Stimulated activated CD4-positive, alpha-beta T cell treated with anti-CD3 and anti-CD28 coated beads, TNF-alpha, amount 100 ng/mL, for 24 hours (primary cell): ENCODE measurements at places on chromosomes 6 and 20.

DNA sequence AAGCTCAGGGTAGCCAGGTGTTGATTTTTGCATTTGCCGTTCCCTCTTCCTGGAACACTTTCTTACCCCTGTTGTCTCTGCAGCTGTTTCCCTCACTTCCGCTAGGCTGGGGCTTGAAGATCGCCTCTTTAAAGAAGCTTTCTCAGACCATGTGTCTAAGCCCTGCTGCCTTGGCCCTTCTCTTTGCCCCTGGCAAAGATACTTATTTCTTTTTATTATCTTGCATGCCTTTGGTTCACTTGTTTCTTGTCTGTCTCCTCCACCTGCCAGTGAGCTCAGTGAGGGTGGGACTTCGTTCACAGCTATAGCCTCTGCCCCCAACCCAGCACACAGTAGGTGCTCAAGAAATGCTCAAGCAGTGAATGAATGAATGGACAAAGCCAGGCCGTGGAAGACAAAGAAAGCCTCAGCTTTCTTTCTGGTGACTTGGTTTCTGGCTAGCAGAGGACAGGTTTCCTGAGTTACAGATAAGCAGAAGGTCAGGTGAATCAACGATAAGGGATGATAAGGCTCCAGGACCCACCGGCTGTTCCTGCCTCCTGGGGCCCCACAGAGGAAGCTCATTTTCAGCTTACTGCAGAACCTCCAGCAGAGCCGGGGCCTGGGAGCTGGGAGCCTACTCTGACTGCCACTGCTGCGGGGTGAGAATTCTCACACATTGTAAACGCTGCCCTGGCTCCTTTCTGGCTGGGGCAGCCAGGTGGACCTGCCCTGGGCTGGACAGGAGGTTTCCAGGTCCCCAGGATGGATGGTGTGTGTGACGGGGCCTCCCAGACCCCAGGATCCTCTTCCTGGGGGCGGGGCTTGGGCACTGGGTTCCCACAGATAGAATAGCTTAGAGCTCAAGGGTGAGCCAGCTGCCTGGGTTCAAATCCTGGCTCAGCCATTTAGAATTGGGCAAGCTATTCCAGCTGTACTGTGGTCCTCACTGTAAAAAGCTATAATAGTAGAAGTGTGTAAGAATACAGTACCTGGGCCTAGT is 29.8 kb downstream of the SNAI1 start:
- DNase-seq = no peak

DNA sequence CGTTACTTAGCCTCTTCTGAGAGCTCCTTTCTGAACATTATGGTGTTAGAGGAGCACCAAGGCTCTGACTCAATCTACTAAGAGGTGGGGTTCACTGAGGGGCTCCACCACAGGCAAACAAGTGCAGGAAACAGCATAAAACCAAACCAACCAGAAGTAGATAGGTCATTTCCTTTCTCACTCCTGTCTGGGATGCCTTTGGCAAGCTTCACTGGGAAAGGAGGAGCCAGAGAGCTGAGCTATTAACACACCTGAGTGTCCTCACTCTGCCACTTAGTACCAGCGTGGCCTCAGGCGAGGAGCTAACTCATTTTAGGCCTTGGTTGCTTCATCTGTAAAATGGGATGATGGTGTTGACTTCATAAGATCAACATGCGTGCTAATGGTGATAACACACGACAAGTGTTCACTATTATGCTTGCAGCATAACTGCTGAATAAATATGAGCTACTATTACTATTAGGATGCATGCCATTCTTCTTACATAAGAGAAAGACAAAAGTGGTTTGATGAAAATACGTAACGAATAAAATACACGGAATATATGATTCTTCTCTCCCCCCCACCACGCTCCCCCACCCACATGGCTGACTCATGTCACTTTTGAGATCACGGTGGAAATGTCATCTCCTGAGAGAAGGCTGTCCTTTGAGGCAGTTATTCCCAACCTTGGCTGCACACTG is 185.4 kb downstream of the BCAS1 start:
- peak; percentile 38 for DNase-seq

DNA sequence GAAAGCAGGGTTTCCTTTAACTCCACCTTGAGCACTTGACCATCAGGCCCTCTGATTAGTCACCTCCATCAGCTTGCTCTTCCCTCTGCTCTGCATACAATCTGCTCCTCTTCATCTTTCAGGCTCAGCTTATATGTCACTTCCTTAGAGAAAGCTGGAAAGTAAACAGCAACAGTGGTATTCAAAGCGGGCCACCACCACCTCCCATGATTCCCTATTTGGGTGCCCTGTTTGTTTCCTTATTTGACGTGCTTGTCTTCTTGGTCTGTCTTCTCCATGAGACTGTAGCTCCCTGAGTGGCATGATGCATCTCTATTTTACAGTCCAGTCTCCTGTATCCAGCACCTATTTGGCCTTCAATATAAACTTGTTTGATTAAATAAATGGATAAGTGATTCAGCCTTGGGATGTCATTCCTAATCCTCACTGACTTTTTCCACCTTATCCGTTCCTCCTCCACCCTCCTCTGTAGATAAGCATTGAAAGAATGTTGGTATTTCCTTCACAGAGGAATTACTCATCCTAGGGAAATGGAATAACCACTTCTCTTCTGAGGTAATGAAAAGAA is 102.8 kb upstream of the SGK1 start:
- DNase-seq = no peak

- DNase-seq = no peak
These were observed 50.9 kb downstream of the KCNS1 start for GRCh38 chr20:45049904-45050471.

DNA sequence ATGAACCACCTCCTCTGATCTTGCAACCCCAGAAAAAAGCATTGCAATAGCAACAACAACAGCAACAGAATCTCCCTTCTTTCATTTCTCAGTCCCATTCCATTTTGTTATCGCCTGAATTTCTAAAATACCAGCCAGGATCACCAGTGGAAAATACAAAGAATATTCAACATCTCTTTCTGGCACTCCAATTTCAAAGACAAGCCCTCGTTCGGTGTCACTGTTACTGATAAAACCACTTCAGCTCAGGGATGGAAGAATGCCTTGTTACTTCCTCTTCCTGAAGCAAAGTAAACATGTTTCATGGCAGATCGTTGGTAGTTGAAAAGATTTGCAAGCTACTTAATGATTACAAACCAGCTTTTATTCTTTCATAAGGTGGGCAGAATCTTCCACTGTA is 94.0 kb upstream of the SPTLC3 start:
- no peak for DNase-seq

GRCh38 chr6:69785697-69786096 is 11.1 kb downstream of the LMBRD1 start:
- no peak for DNase-seq

GRCh38 chr6:157020398-157020797 is 243.2 kb downstream of the ARID1B start:
- DNase-seq = no peak

DNA sequence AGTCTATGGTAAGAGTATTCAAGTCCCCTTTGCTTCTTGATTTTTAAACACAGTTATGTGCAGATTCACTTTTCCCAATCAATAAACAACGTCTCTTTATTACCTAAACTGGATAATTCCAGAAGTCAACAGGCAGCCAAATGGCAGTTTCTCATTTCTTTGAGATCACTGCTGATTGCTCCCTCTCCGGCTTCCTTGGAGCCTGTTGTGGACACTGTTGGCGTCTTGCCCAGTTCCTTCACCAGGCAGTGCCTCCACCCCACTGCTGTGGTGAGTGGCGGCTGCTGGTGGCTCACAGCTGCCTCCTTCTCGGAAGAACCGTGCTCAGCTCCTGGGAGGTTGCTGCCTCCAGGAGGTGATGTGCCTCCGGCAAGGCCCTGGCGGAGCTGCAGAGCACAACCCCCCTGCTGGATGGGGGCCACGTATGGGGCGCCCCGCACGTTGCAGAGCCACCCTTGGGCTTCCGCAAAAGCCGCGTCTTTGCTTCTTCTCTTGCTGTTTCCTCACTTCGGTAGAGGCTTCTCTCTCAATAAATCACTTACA is 105.1 kb upstream of the CNKSR3 start:
- DNase-seq = no peak

DNA sequence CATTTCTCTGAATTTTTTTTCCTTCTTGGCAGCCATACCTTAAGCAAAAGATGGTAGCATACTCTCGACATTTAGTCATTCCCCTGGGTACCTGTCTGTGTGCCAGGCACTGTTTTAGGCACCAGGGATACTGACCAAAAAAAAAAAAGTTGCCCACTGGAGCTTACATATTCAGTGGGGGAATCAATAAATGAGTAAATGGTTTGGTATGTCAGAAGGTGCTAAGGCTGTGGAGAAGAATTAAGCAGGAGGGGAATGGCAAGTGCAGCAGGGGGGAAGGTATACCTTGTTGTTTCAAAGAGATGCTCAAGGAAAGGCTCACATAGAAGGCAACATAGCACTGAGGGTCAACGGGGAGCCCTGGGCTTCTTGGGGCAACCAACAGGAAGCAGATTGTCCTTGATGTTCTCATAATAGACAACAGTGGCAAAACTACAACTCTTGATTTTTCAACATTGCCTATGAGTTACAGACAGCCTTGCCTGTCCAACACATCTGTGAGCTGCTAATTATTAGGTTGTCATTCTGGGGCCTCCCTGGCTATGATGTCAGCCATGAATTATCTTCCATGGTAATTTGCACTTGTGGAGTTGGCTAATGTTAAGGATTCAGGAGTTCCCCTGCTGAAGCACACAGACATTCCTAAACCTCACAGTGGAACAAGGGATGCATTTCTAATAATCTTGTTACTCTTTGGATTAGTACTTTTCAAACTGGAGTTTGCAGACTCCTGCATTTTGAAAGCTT is 19.6 kb downstream of the NT5E start:
- no peak for DNase-seq

GRCh38 chr6:7883381-7883780 is 27.2 kb downstream of the TXNDC5 start:
- DNase-seq = no peak

DNA sequence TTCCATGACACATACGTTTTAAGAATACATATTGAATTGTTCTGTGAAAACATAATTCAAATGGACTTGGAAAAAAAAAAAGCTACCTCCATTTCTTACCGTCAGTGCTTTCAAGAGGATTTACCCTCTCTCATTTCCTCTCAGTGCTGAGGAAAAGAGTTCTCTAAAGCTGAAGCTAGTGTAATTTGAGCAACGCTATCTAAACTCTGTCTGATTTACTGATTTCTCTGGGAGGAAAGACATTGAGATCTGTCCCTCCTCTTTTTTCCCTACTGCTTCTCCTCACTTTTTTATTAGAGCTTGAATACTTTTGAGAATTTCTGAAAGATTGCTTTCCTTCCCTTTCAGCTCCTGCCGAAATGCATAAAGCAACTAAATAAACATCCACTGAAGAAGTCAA is 41.2 kb upstream of the GRIK2 start:
- DNase-seq = no peak

GRCh38 chr6:37114612-37115011 is 55.3 kb upstream of the PIM1 start:
- no peak for DNase-seq

- no peak for DNase-seq
These were observed 12.6 kb upstream of the FAM50B start for GRCh38 chr6:3836566-3836965.

- no peak for DNase-seq
These were observed 91.5 kb upstream of the BEND6 start for GRCh38 chr6:56863366-56863765.

DNA sequence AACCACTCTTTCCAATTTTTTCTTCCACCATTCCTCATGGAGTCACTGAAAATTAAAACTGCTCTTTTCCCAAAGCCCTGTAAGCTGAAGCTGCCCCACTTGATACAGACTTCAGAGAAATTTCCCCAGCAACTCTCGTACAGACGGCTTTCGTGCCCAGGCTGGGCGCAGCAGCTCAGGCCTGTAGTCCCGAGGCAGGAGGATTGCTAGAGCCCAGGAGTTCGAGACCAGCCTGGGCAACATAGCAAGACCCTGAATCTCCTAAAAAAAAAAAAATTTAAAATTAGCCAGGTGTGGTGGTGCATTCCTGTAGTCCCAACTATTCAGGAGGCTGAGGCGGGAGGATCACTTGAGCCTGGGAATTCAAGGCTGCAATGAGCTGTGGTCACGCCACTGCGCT is 6.6 kb downstream of the PPDPF start:
- no peak for DNase-seq
